WERI-Rb-1 (cell line): ENCODE measurements at places on chromosomes 1 and 21.

- DNase-seq, result peak; percentile 92
Measured at GRCh38 chr21:46634966-46635323, 529 bp upstream of the PRMT2 start.

DNA sequence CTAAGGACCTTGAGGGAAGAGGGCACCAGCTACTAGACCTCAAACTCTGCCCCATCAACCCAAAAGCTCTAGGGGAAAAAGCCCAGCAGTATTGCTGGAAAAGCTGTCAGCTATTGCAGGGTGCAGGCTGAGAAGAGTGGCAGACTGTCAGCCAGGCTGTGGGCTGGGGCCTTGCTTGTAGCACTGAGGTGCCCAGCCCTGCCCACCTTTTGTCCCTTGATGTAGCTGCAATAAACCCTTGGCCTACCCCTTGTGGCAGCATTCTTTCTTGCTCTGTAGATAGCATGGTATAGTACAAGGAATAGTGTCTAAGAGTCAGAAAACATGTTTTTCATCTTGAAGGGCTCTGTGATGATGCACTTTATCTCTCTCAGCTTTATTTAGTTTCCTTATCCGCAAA, 39.4 kb downstream of the CDC14A start:
- no peak for DNase-seq

DNA sequence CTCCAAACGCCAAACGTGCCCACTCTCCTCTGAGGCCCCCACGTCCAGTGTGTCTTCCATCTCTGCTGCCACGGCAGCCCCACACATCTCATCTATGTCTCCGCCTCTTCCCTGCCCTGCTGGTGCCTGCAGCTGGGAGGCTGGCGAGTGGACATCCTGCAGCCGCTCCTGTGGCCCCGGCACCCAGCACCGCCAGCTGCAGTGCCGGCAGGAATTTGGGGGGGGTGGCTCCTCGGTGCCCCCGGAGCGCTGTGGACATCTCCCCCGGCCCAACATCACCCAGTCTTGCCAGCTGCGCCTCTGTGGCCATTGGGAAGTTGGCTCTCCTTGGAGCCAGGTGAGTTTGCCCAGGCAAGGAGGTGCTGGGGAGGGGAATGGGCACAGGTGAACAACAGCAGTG, 8.6 kb downstream of the ADAMTSL4 start:
- no peak for DNase-seq

GRCh38 chr21:45998871-45999580, 17.5 kb downstream of the COL6A1 start:
- DNase-seq, result peak; percentile 8
